ENCODE measurements at places on chromosomes 12 and 14.

GRCh38 chr12:68775121-68775630 is 29.2 kb downstream of the SLC35E3 start:
- no peak for DNase-seq

GRCh38 chr12:6829536-6830220 is 1.5 kb downstream of the P3H3 start:
- no peak for DNase-seq

DNA sequence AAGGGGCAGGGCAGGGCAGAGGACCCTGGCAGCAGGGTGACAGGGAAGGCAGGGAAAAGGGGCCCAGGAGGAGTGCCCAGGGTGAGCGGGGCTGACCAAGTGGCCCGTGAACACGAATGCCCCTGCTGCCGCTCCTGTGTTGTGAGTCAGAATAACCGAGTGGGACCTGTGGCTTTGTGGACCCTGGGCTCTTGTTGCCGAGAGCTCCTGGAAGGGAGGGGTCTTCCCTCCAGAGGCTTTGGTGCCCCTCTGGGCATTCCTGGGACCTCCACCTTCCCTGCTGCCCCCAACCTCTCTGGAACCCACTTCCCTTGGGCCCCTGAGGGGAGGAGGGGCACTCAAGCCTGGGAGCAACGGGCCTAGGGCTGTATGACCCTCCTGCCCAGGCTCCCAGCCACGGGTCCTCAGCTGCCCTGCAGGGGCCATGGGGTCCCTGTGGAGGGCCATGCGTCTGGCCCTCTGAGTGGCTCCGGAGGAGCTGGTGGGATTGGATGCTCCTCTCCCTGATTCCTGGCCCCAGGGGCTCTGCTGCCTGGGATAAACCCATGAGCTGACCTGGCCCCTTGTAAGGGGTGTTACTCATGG is 319.4 kb downstream of the TMEM121 start:
- no peak for DNase-seq

GRCh38 chr12:70719672-70720420 is 82.6 kb upstream of the PTPRB start:
- peak; percentile 32 for DNase-seq

- DNase-seq, result no peak
These were observed 4.7 kb downstream of the TNFRSF1A start for GRCh38 chr12:6336889-6337853.

- DNase-seq, result peak; percentile 85
These were observed 15.4 kb upstream of the CARMIL3 start for GRCh38 chr14:24036169-24036962.

- no peak for DNase-seq
These were observed 48.9 kb upstream of the PPP1CC start for GRCh38 chr12:110791589-110791988.

- no peak for DNase-seq
These were observed 31.1 kb upstream of the SLC38A2 start for GRCh38 chr12:46403719-46404070.

DNA sequence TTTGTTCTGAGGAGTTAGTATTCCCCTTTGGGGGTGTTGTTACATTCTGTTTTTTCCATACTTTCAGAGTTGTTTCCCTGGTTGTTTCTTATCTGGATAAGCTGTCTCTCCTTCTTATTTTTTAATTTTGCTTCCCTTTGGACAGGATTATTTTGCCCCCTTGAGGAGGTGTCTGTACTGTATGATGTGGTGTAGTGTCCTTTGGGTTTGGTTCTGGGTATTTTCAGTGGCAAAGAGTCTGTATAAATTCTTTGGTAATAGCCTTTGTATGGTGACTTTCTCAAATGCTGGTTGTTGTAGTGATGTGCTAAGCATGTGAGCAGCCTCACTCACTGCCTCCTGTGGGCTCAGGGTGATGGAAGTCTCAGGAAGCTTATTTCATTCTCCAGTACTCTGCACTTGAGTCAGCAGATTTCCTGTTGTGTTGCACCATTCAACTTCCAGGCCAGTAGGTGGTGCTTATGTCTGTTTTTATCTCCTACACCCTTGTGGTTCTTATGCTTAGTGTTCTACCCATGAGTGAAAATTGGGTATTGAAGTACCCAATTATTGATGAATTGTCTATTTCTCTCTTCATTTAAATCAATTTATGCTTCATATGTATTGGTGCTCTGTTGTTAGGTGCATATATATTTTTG is 103.3 kb upstream of the PMCH start:
- DNase-seq, result peak; percentile 72

GRCh38 chr14:33634631-33635030 is 316.2 kb downstream of the EGLN3 start:
- DNase-seq, result no peak

- DNase-seq, result no peak
These were observed 14.1 kb upstream of the FBLN5 start for GRCh38 chr14:91961297-91962220.

GRCh38 chr12:10369557-10370415 is 20.1 kb downstream of the KLRK1 start:
- no peak for DNase-seq
